Liver (tissue), 10 donors: ENCODE measurements at places on chromosomes 1 and 21. TPM values are rescaled to one million over a fixed set of nuclear protein-coding genes. Genes with fewer than 3 reads are reported as not detected.

The SLFNL1 gene
- 0.67 TPM for total RNA-seq

The GFI1 gene
- total RNA-seq, result 3.9 TPM

The CELA3B gene
- not detected for total RNA-seq

DNA sequence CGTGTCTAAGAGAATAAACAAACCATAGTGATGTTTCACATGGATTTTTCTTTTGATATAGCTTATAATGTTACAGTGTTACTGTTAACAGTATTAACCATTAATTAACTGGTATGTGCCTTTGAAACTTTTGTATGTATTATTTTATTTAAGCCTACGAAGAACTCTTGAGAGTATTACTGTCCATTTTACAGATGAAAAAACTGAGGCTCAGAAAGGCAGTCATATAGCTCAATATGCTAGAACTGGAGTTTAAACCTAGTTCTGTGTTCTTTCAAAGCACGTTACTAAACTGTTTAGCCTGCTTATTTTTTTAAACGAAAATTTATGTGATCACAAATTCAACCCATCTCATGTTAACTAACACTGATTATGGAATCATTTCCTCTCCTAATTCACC lies 83.5 kb downstream of the POU2F1 start:
- no peak for DNase-seq

DNA sequence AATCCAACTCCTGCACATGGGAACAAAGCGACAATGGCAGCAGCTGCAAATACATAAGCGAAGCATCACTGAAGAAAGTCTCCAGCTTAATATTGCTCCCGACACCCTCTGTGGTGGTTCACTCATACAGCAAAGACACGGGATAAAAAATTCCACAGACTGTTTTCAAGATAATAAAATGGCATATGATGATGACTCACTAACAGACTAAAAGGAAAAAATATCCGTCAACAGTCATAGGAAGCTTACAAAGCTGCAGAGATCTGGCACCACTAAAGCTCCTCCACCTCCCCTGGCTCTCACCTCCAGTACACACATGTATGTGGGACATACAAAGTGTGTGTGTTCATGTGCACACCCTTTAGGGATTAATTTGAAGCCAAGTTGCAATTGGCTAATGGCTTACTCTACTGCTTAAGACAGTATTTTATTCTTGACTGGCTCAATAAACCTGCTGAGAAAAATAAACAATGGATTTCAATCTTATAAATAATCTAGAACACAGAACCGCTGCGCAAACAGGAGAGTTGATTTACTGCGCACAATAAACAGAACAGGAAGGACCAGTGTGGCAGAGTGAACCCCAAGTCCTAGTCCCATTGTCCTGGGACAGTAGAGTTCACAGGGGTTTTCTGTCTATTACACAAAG lies 94.4 kb downstream of the SLC45A1 start:
- no peak for DNase-seq

- no peak for DNase-seq
Observed at GRCh38 chr1:247833601-247834000, 8.1 kb downstream of the OR11L1 start.

- DNase-seq, result no peak
Observed at GRCh38 chr1:211336775-211337174, 10.1 kb downstream of the TRAF5 start.

GRCh38 chr1:229669333-229669732 lies 43.3 kb downstream of the URB2 start:
- DNase-seq, result no peak

DNA sequence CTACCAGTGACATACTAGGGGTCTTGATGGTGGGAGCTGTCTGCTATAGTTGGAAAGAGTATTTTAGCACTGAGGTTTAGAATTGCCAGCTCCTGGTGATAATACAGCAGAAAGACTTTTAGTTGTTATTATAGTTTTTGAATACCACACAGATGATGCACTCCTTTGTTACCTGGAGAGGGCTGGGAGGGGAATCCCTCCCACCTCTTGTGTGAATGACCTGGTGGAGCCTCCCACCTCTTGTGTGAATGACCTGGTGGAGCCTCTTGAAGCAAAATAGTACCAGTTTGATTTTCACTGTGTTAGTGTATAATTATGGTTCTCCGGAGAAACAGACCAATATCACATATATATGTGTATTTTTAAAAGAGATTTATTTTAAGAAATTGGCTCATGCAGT lies 3.3 kb downstream of the DISP1 start:
- DNase-seq, result no peak

DNA sequence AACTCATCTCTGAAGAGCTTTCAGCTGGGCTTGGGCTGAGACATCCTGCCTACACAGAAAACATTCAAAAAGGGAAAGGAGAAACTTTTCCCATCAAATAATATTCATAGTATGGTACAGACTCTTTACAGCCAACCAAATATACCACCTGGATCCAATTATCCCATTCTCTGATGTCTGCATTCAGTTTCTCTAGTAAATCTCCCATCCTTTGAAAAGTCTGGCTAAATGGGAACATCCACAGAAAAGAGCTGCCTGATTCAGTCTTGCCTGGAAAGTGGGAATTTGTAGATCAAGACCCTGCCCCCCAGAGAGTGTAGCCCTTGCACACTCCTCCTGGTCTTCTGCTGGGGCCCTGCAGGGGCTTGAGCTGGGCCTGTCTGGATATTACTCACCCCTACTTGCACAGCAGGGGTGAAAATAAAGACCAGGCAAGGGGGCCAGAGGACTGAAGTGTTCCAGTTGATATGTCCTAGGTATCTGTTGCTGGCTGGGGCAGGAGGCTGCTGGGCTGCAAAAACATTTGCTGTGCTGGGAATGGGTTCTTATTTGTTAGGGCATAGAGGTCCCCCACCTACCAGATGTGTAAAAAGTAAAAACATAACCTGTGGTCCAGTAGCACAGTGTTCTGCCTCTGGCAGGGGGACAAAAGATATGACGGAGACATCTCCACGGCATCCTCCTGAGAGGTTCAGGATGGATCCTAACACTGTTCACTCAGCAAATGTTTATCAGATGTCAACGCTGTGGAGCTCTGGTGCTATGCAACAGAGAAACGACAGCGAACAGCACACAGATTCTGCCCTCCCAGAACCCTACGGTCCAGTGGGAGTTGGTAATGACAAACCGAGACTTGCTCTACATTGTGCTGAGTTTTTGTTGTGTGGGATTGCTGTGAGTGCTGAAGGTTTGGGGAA lies 140.3 kb downstream of the PLXNA2 start:
- no peak for DNase-seq

DNA sequence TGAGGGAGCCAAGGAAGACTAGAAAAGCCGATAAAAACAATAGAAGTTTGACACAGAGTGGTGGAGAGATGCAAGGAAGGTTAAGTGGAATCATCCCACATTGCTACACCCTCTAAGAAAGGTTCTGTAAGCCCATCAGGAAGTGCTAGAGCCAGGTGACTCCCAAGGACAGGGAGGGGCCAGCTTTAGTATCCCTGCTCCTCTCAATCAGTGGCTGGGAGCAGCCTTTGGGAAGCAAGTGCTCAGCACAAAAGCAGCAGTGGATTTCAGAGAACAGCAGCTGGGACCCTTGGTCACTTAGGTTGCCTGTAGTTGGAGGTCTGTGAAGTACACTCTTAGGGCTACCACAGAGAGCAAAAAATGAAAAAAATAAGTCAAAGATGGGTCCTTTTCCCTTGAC lies 42.5 kb downstream of the NME7 start:
- no peak for DNase-seq

DNA sequence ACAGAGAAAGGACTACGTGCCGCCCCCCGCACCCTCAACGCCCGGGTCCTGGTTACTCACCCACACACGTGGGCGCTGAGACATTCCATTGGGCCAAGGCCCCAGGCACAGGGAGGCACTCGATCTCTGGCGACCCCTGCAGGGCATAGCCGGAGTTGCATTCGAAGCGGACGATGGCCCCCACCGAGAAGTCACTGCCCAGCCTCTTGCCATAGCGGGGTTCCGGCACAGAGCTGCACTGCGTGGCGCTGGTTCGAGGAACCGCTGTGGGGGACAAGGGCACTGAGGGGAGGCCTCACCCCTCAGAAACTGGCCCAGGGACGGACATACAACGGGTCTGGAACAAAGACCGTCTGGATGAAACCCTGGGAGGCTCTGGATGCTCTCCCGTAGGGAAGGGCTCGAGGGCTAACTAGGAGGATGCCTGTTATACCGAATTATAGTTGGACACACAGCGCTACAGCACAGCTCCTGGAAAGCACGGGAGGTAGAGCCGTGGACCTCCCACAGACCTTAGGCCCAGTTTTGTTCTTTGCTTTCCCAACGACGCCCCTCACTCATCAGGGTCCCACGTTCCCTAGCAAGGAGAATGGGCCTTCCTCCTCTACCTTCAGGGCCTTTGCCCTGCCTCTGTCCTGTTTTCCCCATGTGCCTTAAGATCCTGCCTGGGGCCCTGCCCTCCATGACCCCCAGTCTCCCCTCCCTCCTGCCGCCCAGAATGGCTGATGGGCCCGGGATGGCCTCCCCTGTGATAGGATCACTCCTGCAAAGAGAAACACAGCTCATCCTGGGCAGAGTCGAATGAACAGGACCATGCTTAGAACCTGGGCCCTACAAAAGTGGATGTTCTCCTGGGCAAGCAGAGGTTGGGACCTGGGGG lies 152.8 kb downstream of the ZSCAN20 start:
- DNase-seq, result no peak

DNA sequence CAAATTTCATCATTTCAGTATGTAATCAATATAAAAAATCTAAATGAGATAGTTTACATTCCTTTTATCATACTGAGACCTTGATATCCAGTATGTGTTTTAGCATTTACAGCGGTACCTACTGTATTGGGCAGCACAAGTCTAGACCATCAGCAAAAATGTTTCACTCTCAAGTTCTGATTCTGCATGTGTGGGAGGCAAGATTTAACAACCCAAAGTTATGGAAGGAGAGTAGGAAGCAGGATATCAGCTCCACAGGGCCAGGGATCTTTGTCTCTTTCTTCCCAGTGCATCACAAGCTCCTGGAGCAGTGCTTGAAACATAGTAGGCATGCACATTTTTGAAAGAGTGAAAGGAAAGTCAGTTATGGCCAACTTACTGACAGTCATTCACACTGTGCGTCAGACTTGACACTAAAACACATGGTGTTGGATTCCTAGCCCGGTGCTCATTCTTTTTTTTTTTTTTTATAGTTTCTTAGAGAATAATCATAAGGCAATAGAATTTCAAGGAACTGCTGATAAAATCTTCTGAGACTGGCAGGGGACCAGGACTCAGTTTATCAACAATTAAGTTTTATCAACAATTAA lies 6.1 kb downstream of the TENT5C start:
- DNase-seq, result no peak

DNA sequence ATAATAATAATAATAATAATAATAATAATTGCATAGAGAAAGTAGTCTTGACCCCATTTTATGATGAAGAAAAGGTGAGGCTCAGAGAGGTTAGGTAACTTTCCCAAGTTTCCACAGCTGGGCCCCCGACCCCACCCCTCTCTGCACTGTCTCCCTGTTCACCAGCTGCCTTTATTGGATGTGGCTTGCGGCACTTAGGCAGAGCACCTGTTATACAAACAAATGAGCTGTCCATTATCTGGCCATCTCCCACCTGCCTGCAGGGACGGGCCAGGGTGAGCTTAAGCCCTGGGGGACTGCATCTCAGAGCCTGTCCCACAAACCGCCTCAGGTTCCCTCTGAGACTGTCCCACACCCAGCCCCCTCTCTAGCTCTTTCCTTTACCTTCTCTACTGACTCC lies 10.1 kb upstream of the EFNA1 start:
- no peak for DNase-seq

DNA sequence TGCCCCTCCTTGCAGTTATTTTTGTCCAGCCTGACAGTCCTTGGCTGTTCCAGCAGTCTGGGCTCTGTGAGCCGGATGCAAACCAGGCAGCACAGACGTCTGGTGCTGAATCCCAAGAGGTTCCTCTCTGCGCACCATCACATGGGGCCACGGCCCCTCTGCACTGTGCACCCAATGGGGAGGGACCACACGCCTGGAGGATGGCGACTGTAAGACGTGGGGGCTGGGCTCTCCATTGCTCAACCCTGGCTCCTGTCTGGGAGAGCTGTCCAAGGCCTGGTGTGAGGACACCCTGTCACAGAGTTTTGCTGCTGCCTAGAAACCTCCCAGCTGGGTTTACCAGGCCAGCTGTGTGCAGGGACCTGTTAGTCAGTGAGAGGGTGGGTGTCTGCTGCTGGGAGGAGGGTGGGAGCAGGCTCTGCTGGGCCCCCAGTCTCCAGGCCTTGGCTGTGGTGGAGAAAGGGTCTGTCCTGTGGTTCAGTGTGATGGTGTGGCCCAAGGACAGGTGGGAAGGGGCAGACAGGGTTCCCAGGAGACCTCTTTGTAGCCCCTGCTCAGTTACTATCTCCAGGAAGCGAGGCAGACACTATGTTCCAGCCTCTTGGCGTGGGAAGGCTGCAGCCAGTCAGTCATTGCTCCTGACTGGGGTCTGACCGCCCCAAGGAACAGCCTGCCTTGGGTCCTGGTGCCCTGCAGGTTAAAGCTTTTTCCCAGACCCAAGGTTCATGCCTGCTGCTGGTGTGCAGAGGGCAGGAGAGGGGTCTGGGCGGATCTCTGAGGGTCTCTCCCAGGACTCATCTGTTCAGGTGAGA lies 13.8 kb downstream of the HEYL start:
- no peak for DNase-seq

DNA sequence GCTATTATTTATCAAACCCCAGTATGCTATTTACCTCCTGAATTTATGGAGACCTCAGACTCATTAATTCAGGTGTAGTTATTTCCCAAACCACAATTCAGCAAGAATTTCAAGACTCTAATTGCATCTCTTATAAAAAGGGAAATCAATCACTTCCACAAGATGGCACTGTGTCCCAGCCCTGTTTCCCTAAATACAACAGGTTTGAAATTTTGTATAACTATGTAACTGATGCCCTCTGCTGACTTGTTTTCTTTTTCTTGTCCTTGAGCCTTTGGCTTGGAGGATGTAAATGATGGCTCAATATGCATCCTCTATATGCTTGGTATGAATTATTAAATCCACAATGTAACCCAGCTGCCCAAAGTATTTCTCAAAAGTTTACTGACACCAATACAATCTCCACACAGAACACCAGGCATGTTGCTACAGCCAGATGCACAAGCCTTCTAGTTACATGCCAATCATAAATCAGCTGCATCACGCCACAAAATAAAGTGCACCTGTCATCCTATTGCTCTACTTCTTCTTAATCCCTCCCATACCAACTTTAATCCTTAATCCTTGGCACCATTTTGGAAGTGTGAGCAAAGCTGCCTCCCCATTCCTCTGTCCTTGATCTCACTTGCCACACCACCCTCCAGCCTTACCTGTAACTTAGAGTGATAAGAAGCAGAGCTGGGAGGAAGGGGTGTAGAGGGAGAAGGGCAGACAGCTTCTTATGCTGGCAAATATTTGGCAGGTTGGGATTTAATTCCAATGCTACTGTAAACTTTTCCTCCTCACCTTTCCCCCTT lies 9.0 kb downstream of the C1orf105 start:
- no peak for DNase-seq

DNA sequence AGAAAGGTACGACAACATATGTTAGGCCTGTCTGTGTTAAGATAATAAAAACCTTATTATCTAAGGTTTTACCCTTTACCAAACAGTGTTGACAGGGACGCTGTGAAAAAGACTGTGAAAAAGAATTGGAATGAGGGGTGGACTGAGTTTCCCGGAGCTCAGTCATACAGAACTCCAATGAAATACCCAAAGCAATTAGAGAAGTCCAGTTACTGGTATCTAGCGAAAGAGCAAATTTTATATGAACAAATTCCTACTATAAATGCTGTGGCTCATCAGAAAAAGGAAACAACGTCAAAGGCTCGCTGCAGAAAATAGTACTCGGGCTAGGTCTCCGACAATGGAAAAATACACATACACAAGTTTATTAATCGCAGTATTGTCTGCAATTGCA lies 708 bp upstream of the RBBP5 start:
- DNase-seq, result no peak

GRCh38 chr1:165116171-165116570 lies 240.3 kb downstream of the LMX1A start:
- DNase-seq, result no peak

GRCh38 chr1:150092180-150092791 lies 24.7 kb downstream of the VPS45 start:
- DNase-seq, result no peak
